ENCODE measurements at places on chromosomes 5 and 9.

- DNase-seq, result no peak
Observed at GRCh38 chr5:16561660-16562059, 55.1 kb downstream of the RETREG1 start.

GRCh38 chr9:68802525-68803015 lies 97.5 kb downstream of the PIP5K1B start:
- DNase-seq, result no peak

- DNase-seq, result no peak
Observed at GRCh38 chr9:121368138-121368522, 1.9 kb downstream of the STOM start.

- DNase-seq, result no peak
Observed at GRCh38 chr5:27463446-27464149, 425.2 kb upstream of the CDH9 start.

DNA sequence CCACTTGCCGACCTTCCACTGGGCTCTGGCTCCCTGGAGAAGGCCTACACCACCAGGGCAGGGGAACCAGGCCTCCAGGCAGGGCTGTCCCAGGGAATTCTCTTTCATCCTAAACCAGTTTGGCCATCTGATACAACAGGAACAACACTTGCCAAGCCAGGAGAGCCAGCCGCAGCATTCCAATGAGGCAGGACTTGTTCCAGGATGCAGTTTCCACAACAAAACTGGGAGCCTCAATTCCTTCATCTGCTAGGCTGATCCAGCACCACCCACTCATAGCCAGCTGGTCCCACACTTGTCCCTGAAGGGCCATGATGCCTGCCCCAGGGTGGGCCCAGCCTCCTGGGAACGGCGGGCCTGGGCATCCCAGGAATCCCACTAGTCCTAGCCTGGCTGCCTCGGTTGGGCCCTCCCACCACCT lies 26.0 kb downstream of the BICD2 start:
- no peak for DNase-seq

DNA sequence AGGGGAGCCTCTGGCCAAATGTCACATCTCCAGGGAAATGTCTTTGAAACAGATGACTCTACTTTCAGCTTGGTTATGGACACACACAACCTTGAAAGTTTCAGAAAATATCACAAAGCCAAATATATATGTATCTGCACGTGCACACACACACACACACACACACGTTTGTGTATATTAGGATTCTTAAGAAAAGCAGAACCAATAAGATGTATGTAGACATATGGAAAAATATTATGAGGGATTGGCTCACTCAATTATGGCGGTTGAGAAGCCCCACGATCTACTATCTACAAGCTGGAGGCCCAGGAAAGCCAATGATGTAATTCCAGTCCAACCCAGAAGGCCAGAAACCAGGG lies 194.9 kb downstream of the PALM2AKAP2 start:
- no peak for DNase-seq

DNA sequence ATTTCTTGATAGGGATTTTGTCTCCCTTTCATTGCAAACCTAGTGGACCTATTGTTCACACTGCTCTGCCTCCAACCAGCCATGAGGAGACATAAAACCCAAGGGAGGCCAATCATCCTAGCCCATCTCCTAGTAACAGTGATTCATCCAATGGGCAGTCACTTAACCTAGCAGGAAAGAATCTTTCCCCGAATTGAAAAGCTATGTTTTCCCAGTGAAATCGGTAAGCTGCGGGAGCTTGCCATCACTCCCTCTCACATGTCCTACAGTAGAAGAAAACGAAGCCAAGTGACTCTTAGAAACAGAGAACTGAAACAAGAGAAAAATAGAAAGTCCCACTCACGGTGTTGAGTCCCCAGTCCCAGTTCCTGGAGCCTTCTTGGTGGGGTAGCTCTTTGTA lies 123.3 kb downstream of the SUSD1 start:
- no peak for DNase-seq

- DNase-seq, result no peak
Observed at GRCh38 chr9:38629511-38629910, 9.1 kb upstream of the ANKRD18A start.

DNA sequence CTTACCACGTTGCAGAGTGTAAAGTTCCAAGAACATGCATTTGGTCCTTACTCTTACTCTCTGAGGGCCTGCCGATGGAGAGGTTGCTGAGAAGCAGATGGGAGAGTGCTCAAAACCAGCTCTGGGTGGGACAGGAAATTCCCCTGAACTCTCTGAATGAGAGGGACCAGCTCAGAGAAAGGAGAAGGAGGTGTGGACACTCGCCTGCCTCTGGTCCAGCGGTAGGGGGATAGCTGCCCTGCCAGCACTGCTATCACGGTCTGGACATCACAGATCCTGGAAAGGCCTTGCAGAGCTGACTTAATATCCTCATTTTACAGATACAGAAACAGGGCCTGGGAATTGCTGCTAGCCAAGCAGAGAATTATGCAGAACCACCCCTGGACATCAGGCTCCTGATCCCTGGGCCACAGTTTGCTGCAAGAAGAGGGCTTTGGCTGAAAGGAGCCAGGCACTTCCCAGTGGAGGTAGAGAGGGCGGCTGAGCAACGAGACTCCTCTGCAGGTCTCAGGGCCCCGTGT lies 4.9 kb downstream of the TRAF1 start:
- DNase-seq, result no peak

Measured in Panc1 (cell line).